ENCODE measurements at places on chromosomes 4 and X.

- no peak for DNase-seq
These were observed 450.9 kb upstream of the NR3C2 start for GRCh38 chr4:148893095-148893494.

GRCh38 chr4:148608968-148609367, 166.8 kb upstream of the NR3C2 start:
- no peak for DNase-seq

DNA sequence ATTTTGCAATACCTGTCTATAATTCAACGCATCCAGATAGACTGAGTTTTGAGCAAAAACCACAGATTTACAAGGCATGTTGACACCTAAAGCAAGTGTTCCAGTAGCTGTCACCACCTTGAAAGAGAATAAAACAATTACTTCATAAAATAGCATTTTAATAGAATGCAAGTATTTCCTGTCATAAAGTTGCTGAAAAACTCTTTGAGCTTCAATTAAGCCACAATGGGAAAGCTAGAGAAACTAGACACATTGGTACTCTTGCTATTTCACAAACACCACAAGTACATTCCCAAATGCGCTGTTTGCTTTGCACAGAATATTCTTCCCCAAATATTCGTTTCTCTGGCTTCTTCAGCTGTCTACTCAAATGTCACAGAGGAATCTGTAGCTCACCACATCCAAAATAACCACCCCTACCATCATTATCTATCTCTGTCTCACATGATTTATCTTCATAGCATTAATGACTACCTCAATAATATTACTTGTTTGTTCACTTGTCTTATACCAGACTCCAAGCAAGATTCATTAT, 70.3 kb downstream of the DDX60 start:
- DNase-seq, result no peak

DNA sequence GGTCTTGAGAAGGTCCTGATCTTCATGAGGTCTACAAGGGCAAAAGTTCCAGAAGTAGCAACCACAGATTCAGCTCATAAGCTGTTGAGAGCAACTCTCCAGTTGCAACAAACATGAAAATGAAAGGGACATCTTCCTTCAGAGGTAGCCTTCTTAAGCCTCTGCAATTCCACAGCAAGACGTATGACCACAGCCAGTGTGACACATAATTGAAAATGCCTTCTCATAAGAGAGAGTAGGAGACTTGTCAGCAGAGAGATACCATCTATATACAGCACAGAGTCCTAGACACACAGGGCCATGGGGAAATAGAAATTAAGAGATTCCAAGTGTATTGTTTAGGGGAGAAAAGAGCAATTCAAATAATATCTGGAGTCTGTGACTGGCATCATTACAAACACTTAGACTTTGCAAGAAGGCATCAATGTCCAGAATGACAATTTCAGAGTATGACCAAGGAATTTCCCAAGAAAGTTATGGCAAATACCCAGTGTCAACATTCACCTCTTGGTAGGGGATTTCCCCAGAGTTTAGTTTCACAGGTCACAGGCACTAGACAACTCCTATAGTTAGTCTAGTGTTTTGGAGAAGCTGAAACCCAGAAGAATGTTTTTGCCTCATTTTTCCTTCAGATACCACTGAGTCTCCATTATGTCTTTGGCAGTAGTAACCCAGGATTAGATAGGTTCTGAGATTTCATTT, 340.3 kb downstream of the ZNF674 start:
- DNase-seq, result no peak

DNA sequence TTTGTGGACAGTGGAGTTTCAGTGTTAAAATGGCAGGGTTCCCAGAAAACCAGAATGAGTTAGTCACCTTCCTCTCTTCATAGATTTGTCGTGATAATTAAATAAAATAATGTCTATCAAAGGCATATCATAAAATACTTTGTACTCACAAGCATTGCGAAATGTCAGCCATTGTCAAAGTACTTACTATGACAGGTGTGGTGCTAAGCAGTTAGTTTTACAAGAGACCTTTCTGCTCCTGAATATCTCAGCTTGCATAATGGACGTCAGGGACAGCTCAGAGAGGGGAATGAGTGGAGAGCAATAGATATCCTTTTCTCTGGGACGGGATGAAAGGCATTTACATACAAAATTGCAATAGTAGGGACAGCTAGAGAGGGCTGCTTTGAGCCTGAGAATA, 560.9 kb downstream of the KCNIP4 start:
- no peak for DNase-seq
